Cardiac septum (tissue), 1 donor: ENCODE measurements at places on chromosomes 12 and 14. TPM values are rescaled to one million over a fixed set of nuclear protein-coding genes. Genes with fewer than 3 reads are reported as not detected.

DNA sequence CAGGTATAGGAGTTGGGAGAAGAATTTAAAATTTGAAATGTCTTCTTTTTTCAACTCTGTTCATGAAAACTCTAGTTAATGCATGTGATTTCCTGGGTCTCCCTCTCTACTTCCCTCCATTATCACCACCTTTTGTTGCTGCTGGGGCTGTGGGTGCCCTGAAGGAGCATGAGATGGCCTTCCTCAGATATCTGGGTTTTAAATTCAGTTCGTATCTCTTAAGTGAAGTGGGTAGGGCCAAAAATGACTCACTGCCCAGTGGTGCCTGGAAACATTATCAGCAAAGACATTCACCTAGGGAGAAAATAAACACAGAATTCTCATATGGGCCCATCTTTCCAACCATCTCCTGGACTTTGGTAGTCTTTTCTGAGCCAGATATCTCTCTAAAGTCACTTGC, 234.9 kb upstream of the PLEKHG7 start:
- DNase-seq: no peak

DNA sequence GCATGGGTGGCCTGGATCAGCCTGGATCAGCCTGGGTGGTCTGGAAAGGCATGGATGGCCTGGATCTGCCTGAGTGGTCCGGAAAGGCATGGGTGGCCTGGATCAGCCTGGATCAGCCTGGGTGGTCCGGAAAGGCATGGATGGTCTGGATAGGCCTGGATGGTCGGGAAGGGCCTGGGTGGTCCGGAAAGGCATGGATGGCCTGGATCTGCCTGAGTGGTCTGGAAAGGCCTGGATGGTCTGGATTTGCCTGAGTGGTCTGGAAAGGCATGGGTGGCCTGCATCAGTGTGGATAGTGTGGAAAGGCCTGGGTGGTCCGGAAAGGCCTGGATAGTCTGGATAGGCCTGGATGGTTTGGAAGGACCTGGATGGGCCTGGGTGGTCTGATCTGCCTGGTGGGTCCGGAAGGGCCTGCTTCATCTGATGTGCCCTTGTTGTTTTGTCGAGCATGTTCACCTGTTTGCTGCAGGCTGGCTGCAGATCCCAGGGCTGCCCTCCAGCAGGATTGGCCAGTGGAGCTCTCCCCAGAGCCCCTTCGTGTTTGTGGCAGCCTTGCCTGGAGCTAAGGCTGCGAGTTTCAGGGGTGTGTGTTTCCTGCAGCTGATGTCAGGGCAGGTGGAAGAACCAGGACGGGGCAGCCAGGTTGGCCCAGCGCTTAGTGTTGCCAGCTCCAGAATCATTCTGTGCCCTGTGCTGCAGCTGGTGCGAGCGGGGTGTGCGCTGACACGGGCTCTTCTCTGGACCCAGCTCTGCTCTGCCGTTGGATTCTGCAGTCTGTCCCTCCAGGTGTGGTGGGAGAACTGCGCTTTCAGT, 19.3 kb upstream of the TEX22 start:
- no peak for DNase-seq

GRCh38 chr12:22262309-22262708, 72.2 kb downstream of the ST8SIA1 start:
- DNase-seq: no peak

GRCh38 chr12:92408072-92408900, 262.6 kb upstream of the BTG1 start:
- no peak for DNase-seq

GRCh38 chr14:79576424-79576823, 634.9 kb downstream of the DIO2 start:
- DNase-seq: no peak

GRCh38 chr12:89234324-89235114, 117.8 kb downstream of the DUSP6 start:
- DNase-seq: no peak

DNA sequence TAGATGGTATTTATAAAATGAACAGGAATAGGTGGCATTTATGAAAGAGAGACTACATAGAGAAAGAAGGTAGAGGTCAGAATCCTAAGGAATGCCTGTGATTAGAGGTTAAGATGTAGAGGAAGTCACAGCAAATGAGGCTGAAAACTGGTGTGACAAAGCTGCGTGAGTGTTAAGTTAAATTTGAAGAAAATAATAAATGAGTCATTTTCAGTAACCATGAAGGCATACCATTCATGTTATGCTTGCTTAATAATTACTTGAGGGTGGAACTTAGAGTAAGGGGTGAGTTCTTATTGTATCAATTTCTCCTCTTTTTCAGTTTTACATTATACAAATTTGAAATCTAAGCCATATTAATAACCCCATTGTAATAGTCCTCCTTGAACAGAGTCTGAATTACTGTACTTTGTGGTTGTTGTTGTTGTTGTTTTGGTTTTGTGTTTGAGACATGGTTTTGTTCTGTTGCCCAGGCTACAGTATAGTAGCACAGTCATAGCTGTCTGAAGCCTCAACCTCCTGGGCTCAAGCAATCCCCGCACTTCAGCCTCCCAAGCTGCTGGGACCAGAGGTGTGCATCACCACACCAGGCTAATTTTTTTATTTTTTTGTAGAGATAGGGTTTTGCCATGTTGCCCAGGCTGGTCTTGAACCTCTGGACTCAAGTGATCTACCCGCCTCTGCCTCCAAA, 761.5 kb downstream of the GALC start:
- no peak for DNase-seq

- no peak for DNase-seq
Observed at GRCh38 chr12:80183939-80184338, 84.6 kb downstream of the OTOGL start.

DNA sequence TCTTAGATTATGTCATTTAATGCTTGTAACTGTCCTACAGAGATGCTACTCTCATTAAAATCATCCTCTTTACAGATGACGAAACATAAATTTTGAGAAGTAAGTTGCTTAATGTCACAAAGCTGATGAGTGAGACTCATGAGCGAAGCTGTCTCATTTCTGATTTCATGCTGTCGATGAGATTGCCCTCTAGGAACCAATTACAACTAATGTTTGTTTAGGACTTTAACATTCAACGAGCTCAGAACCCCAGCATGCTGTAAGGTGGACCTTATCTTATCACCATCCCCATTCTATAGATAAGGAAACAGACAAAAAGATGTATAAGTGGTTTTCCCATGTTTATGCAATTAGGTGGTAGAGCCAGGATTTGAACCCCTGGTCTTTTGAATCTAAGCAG, 23.1 kb downstream of the BHLHE41 start:
- no peak for DNase-seq

GRCh38 chr14:100332071-100332639, 9.0 kb downstream of the SLC25A47 start:
- no peak for DNase-seq

DNA sequence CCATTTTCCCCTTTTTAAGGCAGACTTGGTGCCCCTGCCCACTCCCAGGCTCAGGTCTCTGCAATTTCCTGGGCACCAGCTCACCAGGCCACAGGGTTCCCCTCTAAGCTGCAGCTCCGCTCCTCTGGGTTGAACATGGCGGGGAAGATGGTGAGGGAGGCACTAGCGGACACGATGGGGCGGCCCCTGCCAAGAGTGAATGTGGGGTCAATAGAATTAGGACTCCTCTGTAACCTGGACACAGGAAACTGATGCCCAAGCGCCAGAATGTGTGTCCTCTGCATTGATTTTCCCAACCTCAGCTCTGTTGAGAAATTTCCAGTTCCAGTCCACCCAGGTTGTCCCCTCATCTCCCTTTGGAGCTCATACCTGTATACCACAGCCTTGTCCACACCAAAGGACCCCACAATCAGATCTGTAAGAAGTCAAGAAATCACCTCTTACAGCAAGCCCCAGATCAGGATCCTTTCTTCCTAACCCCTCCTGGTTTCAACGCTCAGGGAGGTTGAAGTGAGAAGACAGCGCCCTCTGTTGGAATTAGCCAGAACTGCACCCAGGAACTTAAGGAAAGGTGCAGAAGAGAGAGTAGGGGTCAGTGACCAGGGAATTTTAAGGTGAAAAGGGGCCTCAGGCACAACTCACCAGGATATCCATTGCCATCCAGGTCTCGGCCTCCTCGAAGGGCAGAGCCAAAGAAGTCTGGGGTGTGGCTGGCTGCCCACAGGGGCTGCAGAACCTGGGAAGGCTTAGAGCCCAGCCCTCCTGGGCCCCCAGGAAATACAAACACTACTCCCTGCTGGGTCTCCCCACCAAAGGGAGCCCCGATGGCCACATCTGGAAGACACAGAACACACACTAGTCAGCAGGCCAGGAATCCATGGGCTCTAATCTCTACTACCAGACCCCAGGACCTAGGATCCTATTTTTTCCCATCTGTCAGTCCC, 14.7 kb downstream of the ITGA5 start:
- DNase-seq: no peak

GRCh38 chr12:71602761-71603577, 60.7 kb downstream of the ZFC3H1 start:
- no peak for DNase-seq

DNA sequence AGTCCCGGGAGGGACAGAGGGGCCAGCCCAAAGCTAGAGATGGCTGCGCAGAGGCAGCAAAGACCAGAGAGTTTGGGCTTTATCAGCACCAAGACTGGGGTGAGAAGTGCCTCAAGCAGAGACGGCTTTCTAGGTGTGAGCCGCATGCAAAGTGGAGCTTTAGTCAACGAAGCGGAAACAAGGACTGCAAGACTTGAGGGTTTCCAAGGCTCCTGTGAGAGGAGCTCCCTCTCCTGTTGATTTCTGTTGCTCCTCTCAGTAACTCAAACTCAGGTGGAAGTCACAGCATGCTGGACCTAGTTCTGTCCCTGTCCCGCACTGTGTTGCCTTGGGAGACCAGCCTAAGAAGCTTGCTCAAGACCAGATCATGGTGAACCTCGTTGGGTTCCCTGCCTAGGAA, 327.8 kb downstream of the MED13L start:
- no peak for DNase-seq

DNA sequence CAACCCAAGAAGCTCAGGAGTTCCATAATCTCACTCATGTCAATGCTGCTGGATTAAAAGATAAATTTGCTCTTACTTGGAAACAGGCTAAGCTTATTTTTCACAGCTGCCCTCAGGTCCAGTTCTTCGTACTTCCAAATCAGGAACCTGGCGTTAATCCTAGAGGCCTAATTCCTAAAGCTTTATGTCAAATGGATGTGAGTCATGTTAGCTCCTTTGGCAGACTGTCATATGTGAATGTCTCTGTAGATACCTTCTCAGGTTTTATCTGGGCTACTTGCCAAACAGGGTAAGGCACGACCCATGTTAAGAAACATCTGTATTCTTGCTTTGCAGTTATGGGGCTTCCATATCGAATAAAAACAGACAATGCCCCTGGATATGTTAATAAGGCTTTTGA, 504.6 kb downstream of the ALG10 start:
- DNase-seq: no peak

DNA sequence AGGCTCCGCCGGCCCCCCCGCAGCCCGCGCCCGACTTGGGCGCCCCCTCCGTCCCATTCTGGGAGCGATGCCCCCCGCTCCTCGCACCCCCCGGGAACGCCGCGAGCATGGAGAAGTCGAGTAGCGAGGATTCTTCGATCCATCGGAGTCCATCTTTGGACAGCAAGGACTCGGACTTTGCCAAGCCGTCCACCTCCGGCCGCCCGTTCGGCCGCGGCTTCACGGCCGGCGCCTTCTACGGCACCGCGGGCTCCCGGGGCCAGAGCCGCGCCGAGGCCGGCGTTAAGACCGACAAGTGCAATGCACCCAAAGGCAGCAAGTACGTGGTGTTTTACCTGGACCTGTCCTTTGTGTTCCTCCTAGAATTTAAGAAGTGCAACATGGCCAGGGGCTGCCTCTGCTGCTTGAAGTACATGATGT, 123.6 kb downstream of the TSPAN9 start:
- DNase-seq: no peak

DNA sequence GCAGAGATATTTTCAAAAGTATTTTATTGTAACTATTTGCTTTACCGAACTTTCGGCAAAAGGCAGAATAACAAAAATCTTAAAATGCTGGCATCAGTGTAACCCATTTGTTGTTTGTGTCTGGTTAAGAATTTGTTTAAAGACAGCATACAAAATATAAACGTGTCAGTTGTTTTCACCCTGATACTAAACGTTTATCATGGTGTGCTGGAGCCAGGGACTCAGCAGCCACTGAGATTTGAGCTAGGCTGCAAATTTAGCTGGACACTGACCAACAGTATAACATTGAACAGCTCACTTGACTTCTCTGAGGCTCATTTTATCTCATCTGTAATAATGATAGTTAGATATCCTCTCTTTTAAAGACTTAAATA, 183.7 kb downstream of the TMTC3 start:
- no peak for DNase-seq

DNA sequence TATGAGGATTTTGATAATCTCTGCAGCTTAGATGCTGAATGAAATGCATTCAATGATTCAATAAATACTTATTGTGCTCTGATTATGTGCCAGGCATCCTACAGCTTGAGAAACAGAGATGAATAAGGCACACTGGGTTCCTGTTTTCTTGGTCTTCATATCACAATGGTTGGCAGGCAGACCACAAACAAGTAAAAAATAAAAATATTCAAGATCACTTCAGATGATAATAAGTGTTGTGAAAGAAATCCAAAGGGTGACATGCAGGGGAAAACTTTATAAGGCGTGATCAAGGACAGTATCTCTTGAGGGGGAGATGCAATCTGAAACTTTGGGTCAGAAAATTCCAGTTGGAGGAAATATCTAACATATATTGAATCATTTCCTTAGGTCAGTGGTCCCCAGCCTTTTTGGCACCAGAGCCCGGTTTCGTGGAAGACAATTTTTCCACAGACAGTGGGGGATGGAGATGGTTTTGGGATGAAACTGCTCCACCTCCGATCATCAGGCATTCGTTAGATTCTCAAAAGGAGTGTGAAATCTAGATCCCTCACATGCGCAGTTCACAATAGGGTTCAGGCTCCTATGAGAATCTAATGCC, 73.7 kb upstream of the RAP1B start:
- DNase-seq: no peak

GRCh38 chr12:15726027-15726877, 62.9 kb downstream of the EPS8 start:
- DNase-seq: no peak

GRCh38 chr12:124677552-124678356, 110.3 kb upstream of the NCOR2 start:
- DNase-seq: no peak

DNA sequence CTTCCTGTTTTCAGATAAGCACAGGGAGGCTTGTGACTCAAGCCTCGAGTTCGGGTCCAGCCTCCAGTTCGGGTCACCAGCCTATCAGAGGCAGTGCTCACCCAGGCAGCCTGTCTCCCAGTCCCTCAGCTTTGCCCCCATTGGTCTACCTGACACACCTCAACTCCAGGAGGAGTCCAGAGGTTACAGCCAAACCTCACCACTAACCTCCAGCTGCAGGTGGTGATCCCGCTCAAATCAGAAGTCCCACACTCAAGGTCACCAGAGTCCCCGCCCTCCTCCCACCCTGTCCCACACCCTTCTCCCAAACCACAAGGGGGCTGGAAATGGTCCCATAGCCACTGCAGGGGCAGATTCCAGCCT, 42.1 kb downstream of the KDM2B start:
- no peak for DNase-seq

GRCh38 chr14:37870632-37871346, 275.4 kb downstream of the TTC6 start:
- no peak for DNase-seq

- peak; percentile 62 for DNase-seq
Observed at GRCh38 chr14:94119071-94119470, 8.5 kb downstream of the IFI27 start.

Gene CBLN3
- total RNA-seq: 1.2 TPM

Gene SNRPF
- total RNA-seq: 10.1 TPM

Gene CMKLR1
- total RNA-seq: 21.0 TPM

Gene ZNF384
- total RNA-seq: 32.7 TPM

Gene PDZRN4
- not detected for total RNA-seq

Gene PUS1
- total RNA-seq: 9.9 TPM

Gene CD63
- total RNA-seq: 914 TPM

Gene FGF23
- 0.46 TPM for total RNA-seq

Gene DPY19L2
- total RNA-seq: 67.7 TPM
